Left lobe of liver (tissue), 2 donors: ENCODE measurements at places on chromosomes 6 and 20.

DNA sequence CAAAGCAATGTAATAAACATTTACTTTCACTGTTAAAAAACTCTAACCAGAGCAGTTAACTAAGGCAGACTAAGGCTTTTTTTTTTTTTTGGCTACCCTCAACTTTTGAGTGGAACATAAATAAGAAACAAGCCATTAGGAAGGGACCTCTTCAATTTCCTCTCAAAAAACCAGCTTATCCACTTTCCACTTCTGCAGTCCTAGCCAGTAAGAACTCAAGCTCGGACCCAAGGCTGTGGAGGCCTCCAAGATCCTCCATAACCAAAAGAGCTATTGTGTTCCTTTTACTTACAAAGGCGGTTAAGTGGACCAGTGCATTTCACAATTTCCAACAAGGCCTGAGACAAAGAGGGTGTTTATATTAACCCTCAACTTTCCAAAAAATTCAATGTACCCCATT, 5.3 kb downstream of the KCNK5 start:
- no peak for DNase-seq

DNA sequence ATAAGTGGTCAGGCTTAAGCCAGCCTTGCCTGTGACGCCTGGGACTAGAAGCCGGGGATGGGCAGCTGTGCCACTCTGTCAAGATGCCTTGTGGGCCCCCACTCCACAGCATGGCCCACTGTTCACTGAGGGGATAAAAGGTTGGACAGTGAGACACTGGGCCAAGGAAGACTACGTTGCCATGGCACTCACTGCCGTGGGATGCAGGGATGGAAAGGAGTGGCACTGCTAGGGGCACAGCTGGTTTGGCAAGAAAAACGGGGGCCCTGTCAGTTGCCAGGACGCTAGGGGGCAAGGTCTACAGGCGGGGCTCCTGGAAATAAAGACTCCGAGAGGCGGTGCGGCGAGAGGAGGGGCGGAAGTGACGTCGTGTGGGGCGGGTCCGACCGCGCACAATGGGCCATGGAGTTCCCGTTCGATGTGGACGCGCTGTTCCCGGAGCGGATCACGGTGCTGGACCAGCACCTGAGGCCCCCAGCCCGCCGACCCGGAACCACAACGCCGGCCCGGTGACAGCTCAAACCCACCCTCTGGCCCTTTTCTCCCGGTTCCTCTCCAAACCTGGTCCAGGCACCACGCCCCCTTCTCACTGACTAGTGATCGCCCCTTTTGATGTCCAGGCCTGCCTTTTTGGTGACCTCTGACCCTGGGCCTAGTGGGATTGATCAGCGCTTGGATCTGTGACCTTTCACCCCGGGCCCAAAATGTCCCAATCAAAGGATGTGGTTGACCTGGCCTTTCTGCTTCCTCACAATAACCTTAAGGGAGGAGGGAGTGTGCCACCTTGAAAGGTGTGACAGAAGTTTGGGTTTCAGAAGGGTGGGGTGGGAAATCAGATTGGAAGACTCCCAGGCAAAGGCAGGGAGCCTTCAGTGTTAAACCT, at the start of gene ATAT1:
ATAT1 (plus strand) TSS at position 391 of the 883 bp plus-strand sequence.
- peak; percentile 90 for DNase-seq

GRCh38 chr6:150806790-150807189, 58.7 kb upstream of the MTHFD1L start:
- no peak for DNase-seq

DNA sequence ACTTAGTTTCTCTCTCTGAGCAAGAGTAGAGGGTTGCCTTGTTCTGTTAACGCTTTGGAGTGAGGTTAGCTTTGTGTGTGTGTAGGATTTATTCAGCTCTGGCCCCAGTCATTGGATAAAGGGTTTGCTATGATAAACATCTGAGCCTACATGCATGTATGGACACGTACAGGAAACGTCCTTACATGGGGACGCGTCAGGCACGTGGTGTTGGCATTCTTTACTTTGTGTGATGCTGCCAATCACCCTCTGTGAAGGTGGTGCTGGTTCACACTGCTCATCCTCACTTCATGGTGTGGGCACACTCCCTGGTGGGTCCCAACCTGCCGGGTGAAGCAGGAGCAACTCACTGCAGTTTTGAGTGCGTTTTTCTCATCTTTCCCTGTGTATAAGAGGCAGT, 53.4 kb upstream of the CD93 start:
- no peak for DNase-seq

DNA sequence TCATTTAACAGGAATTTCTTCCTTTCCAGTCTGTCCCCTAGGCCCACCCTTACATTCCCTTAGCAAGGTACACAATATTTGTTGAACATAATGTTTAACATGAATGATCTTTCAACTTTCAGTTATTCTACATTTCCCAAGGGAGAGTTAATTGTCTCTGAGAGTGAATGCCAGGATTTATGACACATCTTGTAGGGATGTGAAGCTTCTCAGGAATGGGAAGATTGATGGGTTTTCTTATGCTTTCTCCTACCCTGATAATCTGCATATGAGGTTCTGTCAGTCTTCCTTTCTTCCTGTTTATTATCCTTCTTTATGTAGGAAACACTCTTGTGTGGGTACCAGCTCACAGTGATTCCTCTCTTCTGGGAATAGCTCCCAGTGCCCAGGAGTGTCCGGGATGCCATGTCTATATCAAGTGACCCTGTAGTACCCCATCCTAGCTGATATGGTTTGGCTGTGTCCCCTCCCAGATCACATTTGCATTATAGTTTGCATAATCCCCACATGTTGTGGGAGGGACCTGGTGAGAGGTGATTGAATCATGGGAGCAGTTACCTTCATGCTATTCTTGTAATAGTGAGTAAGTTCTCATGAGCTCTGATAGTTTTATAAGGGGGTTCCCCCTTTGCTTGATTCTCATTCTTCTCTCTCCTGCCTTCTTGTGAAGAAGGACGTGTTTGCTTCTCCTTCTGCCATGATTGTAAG, 7.1 kb upstream of the FYN start:
- DNase-seq, result no peak

- DNase-seq, result no peak
Measured at GRCh38 chr6:137834508-137834907, 32.6 kb upstream of the TNFAIP3 start.

GRCh38 chr6:170143401-170144150, 147.3 kb downstream of the DLL1 start:
- no peak for DNase-seq

- peak; percentile 70 for DNase-seq
Measured at GRCh38 chr6:139654888-139655782, 280.7 kb upstream of the CITED2 start.

GRCh38 chr6:148548749-148549140, 198.1 kb upstream of the UST start:
- DNase-seq, result no peak
